Natural killer cell treated with Interleukin-12 subunit alpha and Interleukin-12 subunit beta and Interleukin-15 and Interleukin-18, amount 100 ng/mL, for 72 hours (primary cell): ENCODE measurements at places on chromosomes 5 and 9. TPM values are rescaled to one million over a fixed set of nuclear protein-coding genes. Genes with fewer than 3 reads are reported as not detected.

- DNase-seq: no peak
Observed at GRCh38 chr9:89661956-89662717, 57.3 kb downstream of the GADD45G start.

GRCh38 chr5:113059232-113060040 is 82.8 kb downstream of the DCP2 start:
- no peak for DNase-seq

The ADAMTS12 gene
- not detected for total RNA-seq

DNA sequence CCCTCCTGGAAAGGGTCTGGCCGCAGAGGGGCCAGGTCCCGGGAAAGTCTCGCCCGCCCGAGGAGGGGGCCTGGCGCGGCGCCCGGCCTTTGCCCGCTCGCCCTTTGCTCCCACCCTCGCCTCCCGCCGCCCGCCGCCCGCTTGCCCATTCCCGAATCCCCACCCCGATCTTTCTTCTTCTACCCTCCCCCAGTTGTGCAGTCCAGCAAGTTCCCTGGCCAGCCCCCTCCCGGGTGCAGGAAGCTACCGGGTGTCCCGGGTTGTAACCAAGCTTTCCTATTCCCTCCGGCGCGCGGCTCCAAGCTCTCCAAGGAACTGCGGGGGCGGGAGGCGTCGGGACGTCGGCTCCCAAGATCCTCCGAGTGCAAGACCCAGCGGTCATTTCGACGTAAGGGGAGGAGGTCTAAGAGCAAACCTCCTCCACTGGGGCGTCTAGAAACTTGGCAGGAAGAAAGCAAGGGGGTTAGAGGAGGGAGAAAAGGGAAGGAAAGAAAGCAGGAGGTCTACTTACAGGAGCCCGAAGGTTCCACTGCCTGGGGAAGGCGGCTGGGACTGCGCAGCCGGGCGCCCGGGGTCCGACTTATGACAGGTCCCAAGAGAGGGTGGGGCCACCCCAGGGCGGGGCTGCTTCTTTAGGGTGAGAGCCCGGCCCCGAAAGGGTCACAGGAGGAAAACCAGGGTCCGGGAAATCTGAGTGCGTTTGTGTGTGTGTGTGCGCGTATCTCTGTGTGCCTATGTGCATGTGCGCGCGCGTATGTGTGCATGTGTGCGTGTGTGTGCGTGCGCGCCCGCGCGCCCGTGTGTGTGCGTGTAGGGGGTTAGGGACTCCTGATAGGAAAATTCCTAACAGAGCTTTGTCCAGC is at the start of gene PTGR1:
Gene PTGR1 (minus strand): TSS at position 556 of the 863 bp plus-strand sequence. CDS start 2,225 bp downstream, outside the sequence.
- DNase-seq: no peak

DNA sequence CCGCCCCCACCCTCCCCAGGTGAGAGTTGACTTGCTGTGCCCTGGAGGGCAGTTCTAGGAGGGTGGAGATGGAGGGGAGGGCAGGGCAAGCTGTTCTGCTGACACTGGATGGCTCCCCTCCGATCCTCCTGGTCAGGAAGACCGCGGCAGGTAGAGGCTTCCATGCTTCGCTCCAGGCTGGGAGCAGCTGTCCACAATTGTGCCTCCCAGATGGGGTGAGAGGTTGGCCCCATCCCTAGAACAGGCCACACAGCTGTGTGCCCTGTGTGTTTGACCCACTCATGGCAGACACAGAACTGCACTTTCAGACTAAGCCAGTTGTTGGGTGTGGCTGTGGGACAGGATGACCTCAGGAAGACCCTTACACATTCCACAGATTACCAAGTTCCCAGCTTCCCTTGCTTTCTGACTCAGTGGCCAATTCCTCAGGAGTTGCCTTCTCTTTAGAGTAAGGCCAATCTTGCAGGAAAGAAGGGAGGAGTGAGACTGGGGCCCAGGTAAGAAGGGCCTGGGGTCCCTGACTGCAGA is 72.1 kb upstream of the HSPA9 start:
- DNase-seq: no peak

- DNase-seq: no peak
Observed at GRCh38 chr5:73186976-73187375, 14.0 kb downstream of the TMEM174 start.

DNA sequence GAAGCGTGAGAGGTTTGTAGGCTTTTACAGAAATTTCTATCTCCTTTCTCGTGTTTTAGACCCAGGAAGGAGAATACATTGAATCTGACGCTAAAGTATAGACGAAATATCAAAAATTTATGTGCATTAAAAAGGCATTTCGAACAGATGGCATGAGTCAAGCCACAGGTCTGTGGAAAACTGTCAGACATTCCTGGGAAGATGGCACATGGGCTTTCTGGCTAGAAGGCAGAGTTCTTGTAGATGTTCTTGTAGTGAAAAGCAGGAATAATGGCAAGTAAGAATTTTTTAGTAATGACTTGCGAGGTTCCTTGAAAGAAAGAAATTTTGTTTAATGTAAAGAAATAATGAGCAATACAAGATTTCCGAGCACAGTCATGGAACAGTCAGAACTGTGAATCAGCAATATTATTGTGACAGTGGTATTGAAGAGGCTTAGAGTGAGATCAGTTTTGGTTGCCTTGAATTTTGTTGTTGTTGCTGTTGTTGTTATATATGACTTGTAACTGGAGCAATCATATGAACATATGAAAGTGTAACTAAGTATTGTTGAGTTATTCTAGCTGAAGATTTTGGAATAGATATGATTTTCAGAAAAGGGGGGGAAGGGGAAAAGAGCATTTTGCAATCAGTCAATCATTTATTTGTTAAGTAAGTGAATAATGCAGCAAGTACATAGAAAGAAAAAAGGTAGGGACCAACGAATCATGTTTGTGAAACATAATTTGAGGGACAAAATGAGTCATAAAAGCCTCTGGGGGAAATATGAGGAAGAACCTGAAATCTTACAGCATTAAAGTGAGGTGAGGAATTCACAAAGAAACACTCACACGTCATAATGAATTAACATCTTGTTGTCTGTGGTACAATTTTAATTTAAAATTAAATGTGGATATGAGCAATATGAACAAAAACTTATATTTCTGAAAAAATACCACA is 339.0 kb upstream of the CTNND2 start:
- DNase-seq: no peak

The QRFP gene
- not detected for total RNA-seq

GRCh38 chr5:35319333-35320002 is 89.2 kb upstream of the PRLR start:
- no peak for DNase-seq
